ENCODE measurements at places on chromosomes 1 and 21.

DNA sequence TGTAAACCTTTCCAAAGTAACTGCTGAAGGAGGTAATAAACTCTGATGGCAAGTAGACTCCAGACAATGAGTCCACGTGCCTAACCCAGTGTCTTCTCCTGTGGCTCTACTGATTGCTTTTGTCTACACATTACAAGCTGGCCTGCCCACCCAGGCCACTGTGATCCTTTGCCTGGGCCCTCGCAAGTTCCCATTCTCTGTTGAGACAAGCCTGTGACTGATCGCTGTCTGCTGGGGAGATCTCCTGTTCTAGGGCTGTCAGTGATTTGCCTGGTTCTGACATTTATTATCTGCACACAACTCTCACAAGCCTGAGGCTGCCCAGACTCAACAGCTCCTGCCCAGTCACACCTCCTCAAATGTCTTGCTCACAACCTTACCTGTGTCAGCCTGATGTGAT, 81.4 kb downstream of the CYYR1 start:
- DNase-seq = no peak

DNA sequence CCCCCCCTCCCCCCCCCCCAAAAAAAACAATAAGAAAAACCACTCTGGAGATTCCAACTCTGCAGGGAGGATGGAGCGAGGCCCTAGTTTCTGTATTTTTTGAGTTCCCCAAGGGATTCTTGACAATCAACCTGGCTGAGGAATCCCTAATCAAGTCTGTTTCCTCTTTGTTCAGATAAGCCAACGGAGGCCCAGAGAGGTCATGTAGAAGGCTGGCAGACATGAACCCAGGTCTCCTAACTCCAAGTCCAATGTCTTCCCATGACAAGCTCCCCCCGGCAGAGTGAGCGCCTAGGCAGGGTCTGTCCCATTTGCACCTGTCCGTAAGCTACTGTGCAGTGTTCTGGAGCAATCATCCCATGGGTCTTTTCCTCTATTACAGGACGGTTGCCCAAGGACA, 39.5 kb downstream of the LRRC71 start:
- no peak for DNase-seq

DNA sequence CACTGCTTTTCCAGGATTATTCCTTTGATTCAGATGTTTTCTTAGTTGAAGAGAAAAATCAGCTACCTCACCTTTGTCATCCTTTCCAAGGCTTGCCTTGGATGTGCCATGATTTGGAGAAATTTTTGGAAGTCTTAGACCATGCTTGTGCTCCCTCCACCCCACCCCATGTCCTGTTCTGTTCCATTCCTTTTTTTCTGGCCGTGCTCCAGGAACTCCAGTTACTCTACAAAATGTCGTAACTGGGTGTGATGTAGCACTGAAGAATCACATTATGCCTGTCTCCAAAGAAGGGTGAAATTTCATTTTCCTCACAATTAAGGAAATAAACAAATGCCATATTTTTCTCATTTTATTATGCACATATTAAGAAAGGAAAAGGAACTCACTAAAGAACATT, 217.8 kb upstream of the ZRANB2 start:
- no peak for DNase-seq

GRCh38 chr1:2908081-2908480, 106.6 kb upstream of the TTC34 start:
- DNase-seq = no peak

DNA sequence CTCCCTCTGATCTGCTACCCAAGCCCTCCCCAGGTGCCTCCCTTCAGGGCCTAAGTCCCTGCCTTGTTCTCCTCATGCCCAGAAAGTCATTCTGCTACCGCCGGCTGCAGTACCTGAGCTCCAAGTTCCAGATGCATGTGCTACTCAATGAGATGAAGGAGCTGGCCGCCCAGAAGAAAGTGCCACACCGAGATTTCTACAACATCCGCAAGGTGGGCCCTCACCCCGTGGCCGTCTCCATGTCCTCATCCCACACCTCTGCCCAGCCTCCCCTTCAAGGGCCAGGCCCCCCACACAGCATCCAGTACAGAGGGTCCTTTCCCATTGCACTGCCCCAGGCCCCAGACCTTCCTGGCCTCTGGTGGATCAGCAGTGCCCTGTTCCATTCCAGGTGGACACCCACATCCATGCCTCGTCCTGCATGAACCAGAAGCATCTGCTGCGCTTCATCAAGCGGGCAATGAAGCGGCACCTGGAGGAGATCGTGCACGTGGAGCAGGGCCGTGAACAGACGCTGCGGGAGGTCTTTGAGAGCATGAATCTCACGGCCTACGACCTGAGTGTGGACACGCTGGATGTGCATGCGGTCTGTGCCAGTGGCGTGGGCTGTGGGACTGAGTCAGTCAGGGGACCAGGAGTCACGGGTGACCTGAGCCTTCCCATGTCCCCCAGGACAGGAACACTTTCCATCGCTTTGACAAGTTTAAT, 8.2 kb downstream of the AMPD2 start:
- no peak for DNase-seq

DNA sequence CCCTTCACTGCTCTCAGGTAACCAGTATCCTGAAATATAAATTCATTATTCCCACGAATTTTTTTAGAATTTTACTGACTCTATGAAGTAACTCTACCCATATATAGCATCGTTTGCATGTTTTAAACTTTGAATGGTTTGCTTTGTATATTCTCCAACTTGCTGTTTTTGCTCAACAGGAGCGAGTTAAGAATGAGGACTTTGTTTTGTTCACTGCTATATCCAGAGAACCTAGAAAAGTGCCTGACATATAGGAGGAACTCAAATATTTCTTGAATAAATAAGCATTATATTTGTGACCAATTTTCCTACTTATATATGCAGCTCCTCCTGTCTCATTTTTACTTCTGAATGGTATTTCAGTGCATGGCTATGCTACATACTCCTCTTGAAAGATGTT, 43.4 kb downstream of the NUF2 start:
- DNase-seq = no peak

GRCh38 chr1:202605515-202605914, 104.7 kb downstream of the SYT2 start:
- no peak for DNase-seq

GRCh38 chr1:172914501-172915144, 136.1 kb downstream of the TNFSF18 start:
- DNase-seq = peak; percentile 47

DNA sequence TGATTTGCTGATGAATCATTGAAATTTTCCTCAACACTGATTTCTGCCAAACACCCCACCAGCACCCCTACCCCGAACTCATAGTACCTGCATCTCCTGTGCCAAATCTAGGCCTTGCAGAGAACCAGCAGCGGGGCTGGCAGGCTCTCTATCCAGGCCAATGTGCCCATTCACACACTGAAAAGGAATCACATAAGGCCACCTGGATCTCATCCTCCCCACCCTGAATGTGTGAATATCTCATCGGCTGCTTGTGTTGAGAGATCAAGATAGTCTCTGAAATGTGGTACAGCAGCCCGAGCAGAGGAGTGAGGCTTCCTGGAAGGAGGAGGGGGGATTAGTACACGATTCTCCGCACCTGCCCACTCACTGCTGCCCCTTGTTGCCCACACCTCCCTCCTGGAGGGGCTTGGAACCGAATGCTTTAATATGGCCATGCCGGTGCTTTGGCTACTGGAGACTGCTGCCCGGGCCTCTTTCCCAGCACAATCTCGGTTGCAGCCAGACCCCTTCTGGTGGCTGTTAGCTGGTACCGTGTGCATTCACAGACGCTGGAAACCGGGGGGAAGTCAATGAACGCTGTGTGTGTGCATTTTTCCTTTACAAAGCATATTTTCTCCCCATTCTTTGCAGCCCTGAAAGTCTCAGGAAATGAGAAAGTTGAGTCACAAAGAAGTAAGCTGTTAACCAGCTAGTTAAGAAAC, 619.5 kb downstream of the MATN1 start:
- no peak for DNase-seq

- DNase-seq = no peak
These were observed 22.1 kb downstream of the RASSF5 start for GRCh38 chr1:206529425-206529824.

Data from fibroblast of skin of scalp (primary cell).